Activated gamma-delta T cell treated with Interleukin-2 at 50 U/mL for 16 hours (primary cell): ENCODE measurements at places on chromosomes 16 and 17.

DNA sequence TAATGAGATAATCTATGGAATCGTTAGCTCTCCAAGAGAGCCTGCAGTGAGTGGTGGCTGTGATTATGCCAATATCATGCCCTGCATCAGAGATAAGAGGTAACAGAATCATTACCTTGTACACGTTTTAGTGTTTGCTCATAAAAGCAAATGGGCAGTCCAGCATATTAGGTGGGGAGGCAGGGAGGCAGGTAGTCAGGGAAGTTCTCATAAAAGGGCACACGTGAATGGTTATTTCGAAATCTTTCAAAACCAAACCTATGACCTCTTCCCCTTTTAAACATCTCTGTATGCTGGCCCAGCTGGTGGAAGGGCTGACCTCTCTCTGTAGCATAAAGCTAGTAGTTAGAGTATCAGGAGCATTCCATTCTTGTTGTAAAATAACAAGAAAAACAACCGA, 51.7 kb downstream of the VAT1L start:
- no peak for DNase-seq

DNA sequence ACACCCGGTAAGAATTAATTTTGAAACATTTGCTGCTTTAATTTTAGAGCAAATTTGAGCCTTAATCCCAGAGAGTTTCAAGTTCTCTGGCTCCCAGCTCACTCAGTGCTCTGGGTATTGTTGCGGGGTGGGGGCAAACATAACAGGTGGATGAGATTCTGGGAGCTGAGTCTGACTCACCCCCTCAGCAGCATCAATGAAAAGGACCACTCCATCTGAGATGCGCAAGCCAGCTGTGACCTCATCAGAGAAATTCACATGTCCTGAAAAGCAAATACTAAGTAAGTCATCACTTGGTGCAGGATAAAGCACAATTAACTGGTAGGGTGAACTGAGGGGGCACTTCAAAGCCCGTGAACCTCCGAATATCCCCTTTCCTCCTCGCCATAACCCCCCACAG, 19.9 kb downstream of the EFTUD2 start:
- DNase-seq: no peak

- DNase-seq: peak; percentile 57
Observed at GRCh38 chr17:51166987-51167931, 1.0 kb downstream of the NME2 start.

GRCh38 chr17:36602030-36602748, 806 bp downstream of the MRM1 start:
- DNase-seq: no peak

- DNase-seq: no peak
Observed at GRCh38 chr16:52963212-52963854, 89.4 kb downstream of the CHD9NB start.

DNA sequence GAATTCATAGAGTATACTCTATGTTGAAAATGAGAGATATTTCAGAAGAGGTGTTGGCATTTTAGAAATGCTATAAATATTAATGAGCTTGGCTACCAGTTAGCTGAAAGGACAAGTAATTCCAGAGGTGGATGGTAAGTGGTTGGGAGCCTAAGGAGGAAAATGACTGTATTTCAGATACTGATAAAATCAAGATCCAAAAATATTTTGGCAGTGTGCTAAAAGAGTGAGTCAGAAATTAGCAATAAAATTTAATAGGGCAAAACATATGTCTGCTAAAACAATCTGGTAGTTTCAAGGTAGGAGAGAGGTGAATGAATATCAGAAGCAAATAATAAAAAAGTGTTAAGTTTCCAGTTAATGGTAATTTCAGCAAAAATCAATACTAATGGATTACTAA, 1287.9 kb downstream of the CDH8 start:
- DNase-seq: no peak

DNA sequence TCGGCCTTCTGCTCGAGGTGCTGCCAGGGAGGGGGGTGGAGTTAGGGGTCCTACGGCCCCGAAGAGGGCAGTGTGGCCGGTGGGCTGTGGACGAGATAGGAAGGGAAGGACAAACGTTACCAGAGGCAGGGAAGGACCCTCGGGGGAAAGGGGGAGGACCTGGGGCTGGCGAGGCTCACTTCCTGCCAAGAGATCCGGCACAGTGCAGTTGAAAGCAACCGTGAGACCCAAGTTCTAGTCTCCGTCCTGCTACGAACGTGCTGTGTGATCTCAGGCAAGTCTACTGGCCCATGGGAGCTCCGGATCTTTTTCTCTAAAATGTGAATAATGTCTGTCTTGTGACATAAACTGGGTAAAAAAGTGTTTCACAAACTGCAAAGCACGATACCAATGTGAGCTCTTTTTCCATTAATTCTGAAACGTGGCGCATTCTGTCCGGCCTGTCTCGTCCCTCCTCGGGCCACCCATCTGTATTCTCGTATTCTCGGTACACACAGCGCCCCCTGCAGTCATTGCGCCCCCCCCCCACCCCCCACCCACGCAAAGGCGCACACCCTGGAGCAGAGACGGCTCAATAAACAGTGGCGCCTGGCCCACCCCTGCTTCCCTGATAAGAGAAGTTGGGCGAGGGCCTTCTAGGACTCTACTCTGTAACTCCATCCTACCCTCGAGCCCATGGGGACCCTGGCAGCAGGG, 8.8 kb downstream of the CYGB start:
- DNase-seq: no peak

- DNase-seq: no peak
Observed at GRCh38 chr17:54770836-54771235, 129.8 kb upstream of the TOM1L1 start.

DNA sequence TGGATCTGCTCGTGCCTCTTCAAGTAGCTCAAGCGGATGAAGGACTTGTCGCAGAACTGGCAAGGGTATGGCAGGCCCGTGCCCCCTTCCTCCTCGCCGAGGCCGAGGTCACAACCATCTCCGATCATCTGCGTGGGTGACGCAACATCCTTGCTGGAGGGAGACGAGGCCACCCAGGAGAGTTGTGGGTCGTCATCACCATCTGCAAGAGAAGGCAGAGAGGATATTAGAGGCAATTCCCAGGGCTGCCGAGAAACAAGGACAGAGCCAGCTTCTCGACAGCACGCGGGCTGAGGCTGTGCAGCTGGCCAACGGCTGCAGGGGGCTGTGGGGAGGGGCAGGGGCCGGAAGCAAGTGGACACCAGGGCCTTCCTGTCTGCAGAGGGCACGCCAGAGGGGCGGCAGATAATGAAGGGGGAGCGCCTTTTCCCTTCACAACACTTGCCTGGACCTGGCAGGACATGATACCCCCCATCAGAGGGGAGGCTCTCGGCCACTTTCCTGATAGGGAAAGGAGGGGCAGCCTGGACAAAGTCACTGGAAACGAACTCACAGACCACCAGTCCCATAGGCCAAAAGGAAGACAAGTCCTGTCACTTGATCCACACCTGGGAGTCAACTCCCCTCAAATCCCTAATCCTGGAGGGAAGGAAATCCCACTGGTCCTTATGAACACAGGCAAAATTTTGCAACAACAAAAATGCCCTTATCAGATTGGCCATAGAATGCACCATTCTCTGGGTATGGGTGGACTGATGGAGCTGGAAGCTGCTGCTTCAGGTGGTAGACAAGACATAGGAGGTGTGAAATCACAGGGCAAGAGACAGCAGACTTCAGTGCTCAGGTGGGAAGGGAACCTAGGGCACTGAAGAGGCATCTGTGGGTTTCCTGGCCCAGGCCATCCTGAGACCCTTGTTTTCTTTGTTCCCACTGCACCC, 217.0 kb downstream of the ZNF423 start:
- DNase-seq: no peak

GRCh38 chr16:70434484-70435260, 4.2 kb downstream of the ST3GAL2 start:
- no peak for DNase-seq

DNA sequence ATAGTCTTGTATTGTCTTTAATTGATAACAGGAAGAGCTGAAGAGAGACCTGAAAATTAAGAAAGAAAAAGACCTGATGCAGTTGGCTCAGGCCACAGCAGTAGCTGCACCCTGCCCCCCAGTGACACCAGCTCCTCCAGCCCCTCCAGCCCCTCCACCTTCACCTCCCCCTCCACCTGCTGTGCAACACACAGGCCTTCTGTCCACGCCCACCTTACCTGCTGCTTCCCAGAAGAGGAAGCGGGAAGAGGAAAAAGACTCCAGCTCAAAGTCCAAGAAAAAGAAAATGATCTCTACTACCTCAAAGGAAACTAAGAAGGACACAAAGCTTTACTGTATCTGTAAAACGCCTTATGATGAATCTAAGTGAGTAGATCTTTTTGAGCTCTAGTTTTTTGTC, 36.8 kb downstream of the C17orf58 start:
- DNase-seq: no peak

DNA sequence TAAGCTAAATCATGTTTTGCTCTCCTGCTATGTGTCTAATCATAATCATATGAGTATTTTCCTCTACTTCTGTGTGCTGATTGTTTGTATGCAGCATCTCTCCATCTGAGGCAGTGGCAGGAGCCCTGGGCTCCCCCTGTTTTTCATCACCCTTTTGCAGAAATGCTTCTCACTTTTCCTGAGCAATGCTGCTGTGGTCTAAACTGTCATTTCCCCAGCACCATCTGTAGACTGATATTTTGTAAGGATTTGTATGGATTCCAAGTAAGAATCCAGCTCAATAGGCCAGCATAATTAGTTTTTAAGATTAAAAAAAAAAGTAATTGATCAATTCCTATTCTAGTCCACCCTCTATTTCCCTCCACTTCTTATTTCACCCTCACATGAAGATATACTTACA, 257.0 kb upstream of the CPHXL start:
- DNase-seq: no peak

- no peak for DNase-seq
Observed at GRCh38 chr17:61448042-61448441, 4.2 kb upstream of the TBX4 start.

GRCh38 chr17:68953340-68953997, 1.7 kb downstream of the ABCA8 start:
- no peak for DNase-seq

DNA sequence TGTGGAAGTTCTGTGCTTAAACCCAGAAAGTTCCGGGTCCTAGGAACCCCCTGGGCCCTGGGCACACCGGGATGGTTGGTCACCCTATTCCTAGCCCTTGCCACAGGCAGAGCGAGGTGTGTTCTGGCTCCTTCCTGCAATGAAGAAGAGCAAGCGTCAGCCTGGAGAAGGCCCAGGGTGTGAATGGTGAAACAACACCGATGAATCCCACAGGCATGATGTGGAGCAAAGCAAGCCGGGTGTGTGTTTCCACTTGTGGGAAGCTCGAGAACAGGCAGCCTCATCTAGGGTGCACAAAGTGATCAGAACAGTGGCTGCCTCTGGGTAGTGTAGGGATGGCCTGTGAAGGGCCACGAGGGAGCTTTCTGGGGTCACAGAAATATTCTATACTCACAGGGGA, 13.8 kb downstream of the KCNG4 start:
- DNase-seq: no peak

DNA sequence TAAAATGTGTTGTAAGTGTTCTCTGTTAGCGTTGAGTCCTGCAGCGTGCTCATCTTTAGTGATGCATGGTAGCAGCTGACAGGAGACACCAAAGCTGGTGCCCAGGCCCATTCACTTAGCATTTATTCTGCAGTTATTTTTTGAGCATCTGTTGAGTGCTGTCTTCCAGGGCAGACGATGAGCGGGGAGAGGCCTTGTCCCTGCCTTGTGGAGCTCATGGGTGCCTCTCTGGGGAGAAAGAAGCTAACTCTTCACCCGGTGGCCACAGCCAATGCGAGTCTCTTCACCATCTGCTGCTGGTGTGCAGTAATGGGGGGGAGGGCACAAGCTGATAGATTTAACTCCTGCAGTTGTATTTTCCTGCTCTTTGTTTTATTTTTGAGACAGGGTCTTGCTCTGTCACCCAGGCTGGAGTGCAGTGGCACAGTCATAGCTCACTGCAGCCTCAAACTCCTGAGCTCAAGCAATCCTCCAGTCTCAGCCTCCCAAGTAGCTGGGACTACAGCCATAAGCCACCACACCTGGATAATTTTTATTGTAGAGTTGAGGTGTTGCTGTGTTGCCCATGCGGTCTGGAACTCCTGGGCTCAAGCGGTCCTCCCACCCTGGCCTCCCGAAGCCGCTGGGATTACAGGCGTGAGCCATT, 30.5 kb downstream of the GPT2 start:
- DNase-seq: no peak

DNA sequence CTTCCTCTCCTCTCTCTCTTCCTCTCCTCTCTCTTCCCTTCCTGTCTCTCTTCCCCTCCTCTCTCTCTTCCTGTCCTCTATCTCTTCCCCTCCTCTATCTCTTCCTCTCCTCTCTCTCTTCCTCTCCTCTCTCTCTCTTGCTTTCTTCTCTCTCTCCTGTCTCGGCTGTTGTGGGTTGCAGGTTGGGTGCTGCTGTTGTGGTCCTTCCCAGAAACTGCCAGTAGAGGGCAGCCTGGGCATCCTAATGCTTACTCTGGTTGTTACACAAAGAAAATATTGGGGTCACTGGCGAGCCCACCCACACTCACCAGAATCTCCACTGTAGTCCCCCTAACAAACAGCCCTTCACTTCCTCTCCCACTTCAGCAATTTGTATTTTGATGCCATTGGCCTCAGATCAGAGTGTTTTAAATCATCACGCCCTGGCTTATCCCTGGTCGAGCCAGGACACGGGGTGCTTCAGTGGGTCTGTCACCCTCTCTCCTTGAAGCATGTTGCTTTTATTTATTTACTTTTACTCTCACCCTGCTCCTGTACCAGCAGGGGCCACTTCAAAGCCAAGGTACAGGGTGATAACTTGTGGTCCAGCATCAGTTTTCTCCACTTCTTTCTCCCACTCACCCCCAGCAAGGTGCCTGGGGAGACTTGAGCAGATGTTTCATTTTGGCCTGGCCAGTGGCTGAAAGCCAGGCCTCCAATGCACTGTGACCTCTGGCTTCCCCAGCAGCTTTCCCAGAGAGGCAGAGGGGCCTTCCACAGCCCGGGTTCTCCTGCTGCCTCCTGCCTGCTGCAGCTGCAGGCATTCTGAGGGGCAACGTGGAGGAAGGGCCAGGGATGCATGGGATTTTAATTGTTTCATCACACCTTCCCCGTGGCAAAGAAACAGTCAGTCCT, 4.7 kb upstream of the MMP15 start:
- peak; percentile 64 for DNase-seq

DNA sequence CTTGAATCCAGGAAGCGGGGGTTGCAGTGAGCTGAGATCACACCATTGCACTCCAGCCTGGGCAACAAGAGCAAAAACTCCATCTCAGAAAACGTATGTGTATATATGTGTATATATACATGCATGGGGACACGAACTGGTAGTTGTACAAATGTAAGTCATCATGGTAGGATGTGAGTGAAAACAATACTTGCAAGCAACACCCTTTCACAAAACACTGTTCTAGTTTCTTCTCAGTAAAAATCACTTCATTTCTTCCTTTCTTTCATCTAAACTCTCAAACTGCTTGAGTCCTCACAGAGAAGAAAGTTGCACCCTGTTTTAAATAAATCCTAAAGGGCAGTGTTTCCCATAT, 51.8 kb downstream of the METTL16 start:
- no peak for DNase-seq
